ENCODE measurements at places on chromosomes 1 and 21. TPM values are rescaled to one million over a fixed set of nuclear protein-coding genes. Genes with fewer than 3 reads are reported as not detected.

OPRD1 gene
- total RNA-seq = not detected

ODF2L gene
- total RNA-seq = 45.2 TPM

PRKAA2 gene
- 0.12 TPM for total RNA-seq

ZNF683 gene
- total RNA-seq = not detected

KCNJ15 gene
- not detected for total RNA-seq

OR10J1 gene
- not detected for total RNA-seq

SERPINC1 gene
- total RNA-seq = not detected

ERVH48-1 gene
- total RNA-seq = not detected

CFHR2 gene
- total RNA-seq = not detected

SORT1 gene
- 5.6 TPM for total RNA-seq

All from pericardium fibroblast (primary cell).